ENCODE measurements at places on chromosomes 2 and 18. TPM values are rescaled to one million over a fixed set of nuclear protein-coding genes. Genes with fewer than 3 reads are reported as not detected.

GRCh38 chr2:151071382-151071781 lies 190.3 kb downstream of the RBM43 start:
- no peaks in the 10 kb centered on the region for H3K36me3 ChIP-seq
- H3K27ac ChIP-seq = no peak overlapping the region
- H3K4me3 ChIP-seq = no peak overlapping the region
- DNase-seq = peak; percentile 58

DNA sequence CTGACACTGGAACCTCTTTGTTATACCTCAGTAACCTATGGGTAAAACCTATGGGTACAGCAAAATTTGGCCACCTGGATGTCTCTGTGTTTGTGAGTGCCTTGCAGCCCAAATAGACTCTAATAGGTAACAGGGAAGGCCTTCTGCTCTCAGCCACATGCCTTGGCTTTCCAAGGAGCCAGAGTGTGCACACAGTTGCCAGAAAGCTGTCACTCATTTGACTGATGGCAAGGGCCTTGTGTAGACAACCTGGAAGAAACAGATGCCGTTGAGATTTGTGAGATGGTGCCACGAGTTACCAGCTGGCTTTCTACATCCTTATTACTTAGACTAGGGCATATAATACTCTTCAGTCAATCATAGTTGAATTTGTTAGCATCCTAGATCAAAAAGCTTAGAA lies 90.1 kb upstream of the RAB12 start:
- H3K27ac ChIP-seq = no peak overlapping the region
- no peak overlapping the region for H3K4me3 ChIP-seq
- no peaks in the 10 kb centered on the region for H3K36me3 ChIP-seq
- no peaks in the 10 kb centered on the region for H3K27me3 ChIP-seq
- DNase-seq = no peak

Gene YPEL5
- polyA plus RNA-seq = 94.7 TPM

- no peaks in the 10 kb centered on the region for H3K27me3 ChIP-seq
- H3K4me3 ChIP-seq = no peak overlapping the region
- H3K27ac ChIP-seq = no peak overlapping the region
- H3K4me1 ChIP-seq = no peaks in the 10 kb centered on the region
- peak; percentile 20 for DNase-seq
Observed at GRCh38 chr18:34834897-34835296, 124.8 kb downstream of the DTNA start.

Gene ATIC
- polyA plus RNA-seq = 119 TPM

DNA sequence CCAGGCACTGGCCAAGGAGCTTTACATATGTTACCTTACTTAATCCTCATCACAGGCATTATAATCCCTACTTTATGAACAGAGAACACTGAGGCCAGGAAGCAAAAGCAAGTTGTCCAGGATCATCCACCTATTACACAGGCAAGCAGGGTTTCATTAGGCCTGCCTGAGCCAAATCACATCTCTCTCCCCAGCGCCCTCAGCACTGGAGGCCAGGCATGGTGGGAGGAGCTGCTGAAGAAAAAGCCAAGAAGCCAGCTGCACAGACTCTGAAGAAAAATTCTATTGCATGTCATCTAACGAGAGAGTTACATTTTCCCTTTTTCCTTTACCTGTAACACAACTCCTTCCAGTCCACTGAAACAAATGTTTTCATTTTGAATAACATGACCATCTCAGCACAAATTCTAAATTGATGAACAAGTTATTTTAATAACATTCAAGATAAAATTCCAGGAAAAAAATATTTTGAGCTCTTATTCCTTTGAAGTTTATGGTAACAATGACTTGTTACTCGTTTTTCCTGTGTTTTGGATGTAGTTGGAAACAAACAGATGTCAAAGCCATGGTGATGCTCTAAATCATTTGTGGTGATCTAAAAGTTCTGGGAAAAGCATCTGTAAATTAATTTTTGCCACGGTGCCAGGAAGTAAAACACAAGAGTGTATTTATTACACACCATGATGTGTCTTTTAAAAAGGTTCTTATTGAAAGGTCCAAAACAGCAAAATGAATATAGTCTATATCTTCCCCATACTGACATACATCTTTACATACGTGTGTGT lies 139.0 kb upstream of the ITGB6 start:
- no peaks in the 10 kb centered on the region for H3K36me3 ChIP-seq
- no peak overlapping the region for H3K4me3 ChIP-seq
- no peaks in the 10 kb centered on the region for H3K27me3 ChIP-seq
- peak; percentile 60 for DNase-seq

Gene CNTNAP5
- not detected for polyA plus RNA-seq

GRCh38 chr2:25036221-25036559 lies 5.7 kb upstream of the EFR3B start:
- H3K36me3 ChIP-seq = no peaks in the 10 kb centered on the region
- H3K4me1 ChIP-seq = no peaks in the 10 kb centered on the region
- H3K27ac ChIP-seq = no peak overlapping the region
- no peak overlapping the region for H3K4me3 ChIP-seq

DNA sequence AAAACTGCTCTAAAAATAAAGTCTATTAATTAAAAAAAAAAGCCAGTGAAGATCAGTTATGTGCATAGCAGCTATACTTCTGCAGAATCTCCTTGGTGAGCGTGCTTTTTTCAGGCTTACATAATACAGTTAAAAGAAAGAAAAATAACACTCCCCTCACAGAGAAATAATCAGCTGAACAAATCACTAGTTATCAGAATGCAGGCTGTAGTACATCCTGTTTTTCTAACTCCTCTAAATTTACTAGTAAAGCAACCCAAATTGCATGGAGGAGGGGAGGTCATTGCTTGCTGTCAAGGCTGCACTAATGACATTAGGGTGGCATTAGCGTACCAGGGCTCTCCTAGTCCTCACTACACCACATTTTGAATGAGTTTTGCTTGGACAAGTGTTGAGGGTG lies 192.2 kb downstream of the PLCL1 start:
- no peak for DNase-seq
- H3K27ac ChIP-seq = no peak overlapping the region
- no peak overlapping the region for H3K4me3 ChIP-seq
- H3K27me3 ChIP-seq = no peaks in the 10 kb centered on the region
- H3K4me1 ChIP-seq = no peaks in the 10 kb centered on the region

Gene MC4R
- not detected for polyA plus RNA-seq

Gene GKN1
- not detected for polyA plus RNA-seq

DNA sequence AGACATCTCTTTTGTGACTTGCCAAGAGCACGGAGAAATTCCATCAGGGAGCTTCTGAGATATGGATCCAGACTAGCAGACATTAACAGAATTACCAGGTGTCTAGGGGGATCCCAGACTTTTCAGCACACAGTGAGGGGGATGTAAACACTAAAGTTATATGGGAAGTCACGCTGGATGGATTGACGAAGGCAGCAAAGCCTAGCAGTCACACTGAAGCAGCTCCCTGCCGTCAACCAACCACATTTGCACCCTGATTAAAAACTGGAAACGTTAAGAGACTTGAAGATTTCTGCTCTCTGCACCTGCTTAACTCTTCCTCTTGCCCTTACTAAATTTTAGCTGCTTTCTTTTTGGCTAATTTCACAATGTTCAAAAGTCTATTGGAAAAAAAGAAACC lies 62.5 kb upstream of the BCL2L11 start:
- H3K36me3 ChIP-seq = no peaks in the 10 kb centered on the region
- no peak overlapping the region for H3K4me3 ChIP-seq
- H3K27me3 ChIP-seq = peaks cover 24% of the 10 kb centered on the region
- H3K27ac ChIP-seq = no peak overlapping the region
- H3K4me1 ChIP-seq = no peaks in the 10 kb centered on the region
